Activated CD8-positive, alpha-beta T cell treated with anti-CD3 and anti-CD28 coated beads, Interleukin-2, amount 10 ng/mL, durations not matched to agents 7 days and 5 days (primary cell): ENCODE measurements at places on chromosomes 7 and 10. TPM values are rescaled to one million over a fixed set of nuclear protein-coding genes. Genes with fewer than 3 reads are reported as not detected.

SPAM1 gene
- total RNA-seq: not detected

ODAD2 gene
- not detected for total RNA-seq

IGFBP3 gene
- 1.0 TPM for total RNA-seq

NPC1L1 gene
- total RNA-seq: not detected

FAM25C gene
- not detected for total RNA-seq

SFXN2 gene
- 22.2 TPM for total RNA-seq

CYP3A7 gene
- total RNA-seq: not detected

CFTR gene
- not detected for total RNA-seq

PTN gene
- total RNA-seq: not detected

DENND2A gene
- total RNA-seq: not detected

DPP6 gene
- total RNA-seq: not detected

HERC4 gene
- total RNA-seq: 48.8 TPM

PAX4 gene
- not detected for total RNA-seq

GNAT3 gene
- total RNA-seq: not detected

EBLN1 gene
- total RNA-seq: not detected

EEPD1 gene
- total RNA-seq: 2.6 TPM

GIMAP8 gene
- 21.5 TPM for total RNA-seq

TMEM120A gene
- 17.6 TPM for total RNA-seq

GNGT1 gene
- total RNA-seq: not detected

CALML5 gene
- total RNA-seq: not detected

ACTA2 gene
- total RNA-seq: 12.9 TPM

LHFPL3 gene
- total RNA-seq: not detected

SPDYE8 gene
- total RNA-seq: not detected

NUP42 gene
- 38.2 TPM for total RNA-seq

SLC26A5 gene
- total RNA-seq: not detected

P4HA1 gene
- total RNA-seq: 38.9 TPM

RNF32 gene
- 1.4 TPM for total RNA-seq

ZNF316 gene
- 24.2 TPM for total RNA-seq

DYDC2 gene
- not detected for total RNA-seq

TPST1 gene
- total RNA-seq: 1.8 TPM

TAS2R3 gene
- 0.50 TPM for total RNA-seq

EVX1 gene
- total RNA-seq: not detected

RAB19 gene
- total RNA-seq: 7.3 TPM

MYL7 gene
- total RNA-seq: not detected

CDNF gene
- total RNA-seq: 0.89 TPM

SPDYE16 gene
- 0.16 TPM for total RNA-seq

PDK4 gene
- not detected for total RNA-seq

CEP55 gene
- total RNA-seq: 81.1 TPM

CYP2C8 gene
- not detected for total RNA-seq

LRRD1 gene
- not detected for total RNA-seq

ZNF138 gene
- total RNA-seq: 10.9 TPM

KLF14 gene
- not detected for total RNA-seq

FAM237B gene
- total RNA-seq: not detected

TAS2R5 gene
- 0.99 TPM for total RNA-seq

DTX2 gene
- total RNA-seq: 28.0 TPM

CRPPA gene
- total RNA-seq: 0.81 TPM

AGR3 gene
- total RNA-seq: not detected

ITGA8 gene
- not detected for total RNA-seq

TMEM176A gene
- not detected for total RNA-seq

C7orf57 gene
- 0.10 TPM for total RNA-seq

DLG5 gene
- 3.2 TPM for total RNA-seq

TRDMT1 gene
- 11.6 TPM for total RNA-seq

SSC4D gene
- not detected for total RNA-seq

TMEM176B gene
- not detected for total RNA-seq

SOSTDC1 gene
- not detected for total RNA-seq
